ENCODE measurements at places on chromosomes 12 and 14.

- no peak for DNase-seq
Measured at GRCh38 chr14:38039496-38039895, 168.2 kb upstream of the SSTR1 start.

DNA sequence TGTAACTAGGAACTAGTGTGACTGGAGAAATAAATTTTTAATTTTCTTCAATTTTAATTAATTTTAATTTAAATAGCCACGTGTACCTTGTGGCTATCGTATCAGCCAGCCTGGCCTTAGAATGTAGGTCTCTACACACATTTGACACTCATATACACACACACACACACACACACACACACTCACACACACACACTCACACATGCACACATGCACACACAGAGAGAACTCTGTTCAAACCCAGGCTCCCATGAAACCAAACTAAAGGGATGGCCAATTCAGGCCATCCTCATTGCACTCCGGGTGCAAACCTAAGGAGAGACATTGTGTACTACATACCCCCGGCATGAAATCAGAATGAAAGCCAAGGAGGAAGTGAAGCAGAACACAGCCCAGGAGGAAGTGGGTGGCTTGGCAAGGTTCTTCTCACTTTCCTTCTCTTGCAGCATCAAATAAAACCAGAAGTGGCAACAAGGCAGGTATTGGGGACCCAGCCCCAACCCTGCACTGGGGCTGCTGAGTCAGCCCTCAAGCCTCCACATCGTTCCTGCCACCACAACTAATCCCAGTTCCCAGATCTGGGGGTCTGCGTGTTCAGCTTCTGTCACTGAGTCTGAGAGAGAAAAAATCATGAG lies 26.2 kb upstream of the CHPT1 start:
- DNase-seq = no peak

GRCh38 chr12:10154145-10154496 lies 17.8 kb downstream of the OLR1 start:
- no peak for DNase-seq

DNA sequence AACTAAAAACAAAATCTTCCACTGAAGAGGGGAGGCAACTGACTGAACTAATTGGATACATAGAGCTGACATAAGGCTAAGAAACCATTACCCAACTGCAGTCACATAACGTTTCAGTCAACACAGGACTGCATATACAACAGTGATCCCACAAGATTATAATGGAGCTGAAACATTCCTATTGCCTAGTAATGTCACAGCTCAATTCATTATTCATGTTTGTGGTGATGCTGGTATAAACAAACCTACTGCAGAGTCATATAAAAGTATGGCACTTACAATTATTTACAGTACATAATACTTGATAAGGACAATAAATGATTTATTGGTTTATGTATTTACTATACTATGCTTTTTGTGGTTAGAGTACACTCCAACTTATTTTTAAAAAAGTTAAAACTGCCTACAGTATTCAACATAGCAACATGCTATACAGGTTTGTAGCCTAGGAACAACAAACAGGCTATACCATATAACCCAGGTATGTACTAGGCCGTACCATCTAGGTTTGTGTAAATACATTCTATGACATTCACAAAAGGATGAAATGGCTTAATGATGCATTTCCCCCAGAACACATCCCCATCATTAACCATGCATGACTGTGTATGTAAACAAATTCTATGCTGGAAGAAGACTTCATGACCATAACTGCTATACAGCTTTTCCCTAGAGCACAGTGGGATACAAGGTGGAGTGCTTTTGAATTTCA lies 4.3 kb downstream of the NAP1L1 start:
- DNase-seq = no peak

DNA sequence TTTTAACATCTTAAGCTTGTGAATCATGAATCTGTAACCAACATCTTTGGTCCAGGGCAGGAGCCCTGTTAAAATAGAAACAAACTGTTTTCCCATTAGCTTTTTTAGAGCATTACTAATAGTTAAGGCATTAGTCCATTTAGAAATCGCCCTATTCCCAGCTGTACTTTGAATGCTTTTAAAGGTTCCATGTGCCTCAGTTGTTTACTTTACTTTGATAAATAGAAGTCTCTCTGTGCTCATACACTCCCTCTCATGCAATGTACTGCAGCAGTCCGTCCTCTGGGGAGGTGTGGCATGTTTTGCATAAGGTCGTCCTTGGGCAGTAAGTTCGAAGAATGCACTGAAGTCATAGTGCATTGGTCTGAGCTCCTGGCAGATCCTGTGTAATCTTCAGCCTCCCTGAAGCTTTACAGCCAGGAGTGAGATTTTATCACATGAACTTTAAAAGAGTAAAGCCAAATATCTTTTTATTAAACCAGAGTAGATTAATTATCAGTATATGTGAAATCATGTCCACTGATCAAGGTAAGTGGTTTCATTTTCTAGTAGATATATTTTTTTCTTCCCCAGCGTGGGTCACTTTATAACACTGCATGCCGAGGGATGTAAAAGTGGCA lies 134.7 kb downstream of the FGD4 start:
- DNase-seq = no peak
